ENCODE measurements at places on chromosomes 13 and 19.

- no peak for DNase-seq
Observed at GRCh38 chr19:52896431-52897137, 851 bp downstream of the ZNF320 start.

DNA sequence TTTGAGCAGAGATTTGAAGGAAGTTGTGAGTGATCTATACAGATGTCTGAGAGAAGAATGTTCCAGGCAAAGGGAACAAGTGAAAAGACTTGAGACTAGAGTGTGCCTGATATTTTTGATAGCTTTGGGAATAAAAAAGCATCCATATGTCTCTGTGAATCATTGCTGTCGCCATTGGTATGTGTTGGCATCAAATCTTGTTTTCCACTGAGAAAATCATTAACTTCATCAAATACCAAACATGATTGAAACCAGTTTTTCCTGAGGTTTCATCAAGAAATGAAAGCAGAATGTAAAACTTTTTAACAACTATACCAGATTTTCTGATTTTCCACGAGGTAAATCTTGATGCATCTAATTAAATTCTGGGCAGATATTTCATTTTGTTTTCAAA is 862.6 kb downstream of the DIAPH3 start:
- no peak for DNase-seq

DNA sequence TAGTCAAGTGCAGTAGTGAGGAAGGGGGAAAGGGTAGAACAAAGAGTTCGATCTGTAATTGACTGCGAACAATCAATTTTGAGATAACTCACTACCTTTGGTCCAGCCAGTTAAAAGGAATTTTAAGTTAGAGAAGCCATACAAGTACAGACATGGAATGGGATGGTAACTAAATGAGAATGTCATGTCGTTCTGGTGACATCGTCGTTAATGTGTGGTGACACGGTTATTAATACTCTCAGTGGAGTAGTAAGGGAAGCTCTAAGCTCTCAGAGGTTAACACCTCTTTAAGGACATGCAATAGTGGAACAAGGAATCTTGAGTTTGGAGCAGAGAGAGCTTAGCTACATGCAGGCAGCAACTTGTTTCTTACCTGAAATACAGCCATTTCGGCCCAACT is 154.9 kb upstream of the KLF12 start:
- no peak for DNase-seq

DNA sequence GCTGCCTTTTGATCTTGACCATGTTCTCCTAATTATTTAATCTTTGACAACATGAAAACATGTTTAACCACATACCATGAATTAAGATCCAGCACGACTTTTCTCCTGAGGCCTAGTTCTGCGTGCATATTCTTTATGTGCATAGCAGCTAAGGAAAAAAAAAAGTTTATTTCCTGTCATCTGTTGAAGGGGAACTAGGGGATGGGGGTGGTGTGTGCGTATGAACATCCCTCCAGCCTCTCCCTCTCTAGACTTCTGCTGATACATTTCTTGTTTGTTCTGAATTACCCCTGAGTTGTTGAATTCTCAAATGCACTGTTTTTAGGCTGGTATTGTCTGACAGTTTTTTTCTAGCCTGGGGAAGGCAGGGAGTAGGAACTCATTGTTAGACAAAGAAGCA is 543.3 kb downstream of the FGF9 start:
- no peak for DNase-seq

DNA sequence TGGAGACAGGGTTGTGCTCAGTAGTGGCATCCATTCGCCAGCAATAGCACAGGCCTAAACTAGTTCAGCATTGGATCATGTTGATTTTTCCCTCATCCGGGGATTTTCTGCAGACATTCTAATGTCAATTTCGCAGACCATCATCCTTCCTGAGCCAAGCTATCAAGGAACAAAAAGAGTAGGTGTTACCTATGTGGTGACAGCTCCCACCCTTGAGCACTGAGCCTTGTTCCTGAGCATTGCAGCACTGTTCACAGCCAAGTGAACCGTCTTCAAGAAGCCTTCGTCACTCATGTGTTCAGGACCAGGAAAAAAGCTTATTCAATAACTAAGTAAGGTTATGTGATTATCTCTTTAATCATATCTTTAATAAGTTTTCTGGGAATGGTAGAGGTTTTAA is 576.2 kb downstream of the UQCRFS1 start:
- DNase-seq, result no peak

- no peak for DNase-seq
Observed at GRCh38 chr13:49533591-49534269, 38.0 kb downstream of the PHF11 start.

GRCh38 chr19:43460362-43461016 is 4.9 kb downstream of the LYPD3 start:
- DNase-seq, result no peak

DNA sequence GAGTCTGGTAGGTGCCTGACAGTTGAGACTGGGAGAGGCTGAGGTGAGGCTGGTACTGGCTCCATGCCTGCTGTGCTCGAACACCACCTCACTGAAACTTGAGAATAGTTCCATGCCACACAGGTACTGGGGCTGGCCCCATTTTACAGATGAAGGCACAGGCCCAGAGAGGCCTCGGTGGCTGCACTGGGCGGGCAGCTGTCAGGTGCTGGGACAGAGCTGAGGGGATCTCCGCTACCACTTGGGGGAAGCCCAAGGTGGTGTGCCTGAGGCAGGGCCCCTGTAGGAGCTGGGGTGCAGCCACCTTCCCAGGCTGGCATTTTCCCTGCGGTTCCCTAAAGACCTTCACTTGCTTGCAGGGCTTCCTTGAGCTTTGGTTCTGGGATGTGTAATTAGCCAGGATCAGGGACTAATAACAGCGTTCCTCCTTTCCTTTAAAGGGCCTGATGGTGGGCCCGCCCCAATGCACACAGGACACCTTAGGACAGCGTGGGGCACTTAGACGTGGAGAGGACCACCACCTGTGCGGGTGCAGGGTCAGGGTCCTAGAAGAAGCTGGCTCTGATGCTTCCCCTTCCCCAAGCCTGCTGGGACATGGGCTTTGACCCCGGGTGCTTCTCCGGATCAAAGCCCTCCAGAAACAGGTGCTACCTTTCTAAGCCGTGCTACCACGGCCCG is 23.6 kb downstream of the CAPN12 start:
- DNase-seq, result no peak

DNA sequence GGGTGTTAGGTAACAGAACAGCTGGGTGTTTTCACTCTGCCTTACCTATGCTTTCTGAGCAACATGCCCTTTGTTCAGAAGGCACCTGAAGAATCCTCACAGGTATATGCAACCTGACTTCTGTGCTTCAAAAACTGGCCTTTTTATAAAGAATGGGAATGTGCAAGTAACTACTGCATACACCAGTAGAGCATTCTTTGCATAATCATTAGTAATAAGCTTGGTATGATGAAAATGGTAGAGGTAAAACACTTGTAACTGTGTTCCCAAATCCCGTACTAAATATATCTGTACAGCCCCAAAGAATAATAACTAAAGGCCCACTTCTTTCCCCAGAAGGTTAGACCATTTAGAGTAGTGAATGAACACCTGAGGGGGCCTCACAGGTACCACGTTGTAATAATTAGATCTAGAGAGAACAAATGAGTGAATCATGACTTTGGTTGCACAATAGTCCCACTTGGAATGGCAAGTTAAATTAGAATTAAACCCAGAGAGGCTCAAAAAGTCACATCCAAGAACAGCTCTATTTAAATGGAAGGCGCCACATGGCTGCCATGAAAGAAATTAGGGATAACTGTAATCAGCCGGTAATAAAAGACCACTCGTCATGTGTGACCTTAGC is 413.9 kb downstream of the KLF12 start:
- DNase-seq, result no peak

DNA sequence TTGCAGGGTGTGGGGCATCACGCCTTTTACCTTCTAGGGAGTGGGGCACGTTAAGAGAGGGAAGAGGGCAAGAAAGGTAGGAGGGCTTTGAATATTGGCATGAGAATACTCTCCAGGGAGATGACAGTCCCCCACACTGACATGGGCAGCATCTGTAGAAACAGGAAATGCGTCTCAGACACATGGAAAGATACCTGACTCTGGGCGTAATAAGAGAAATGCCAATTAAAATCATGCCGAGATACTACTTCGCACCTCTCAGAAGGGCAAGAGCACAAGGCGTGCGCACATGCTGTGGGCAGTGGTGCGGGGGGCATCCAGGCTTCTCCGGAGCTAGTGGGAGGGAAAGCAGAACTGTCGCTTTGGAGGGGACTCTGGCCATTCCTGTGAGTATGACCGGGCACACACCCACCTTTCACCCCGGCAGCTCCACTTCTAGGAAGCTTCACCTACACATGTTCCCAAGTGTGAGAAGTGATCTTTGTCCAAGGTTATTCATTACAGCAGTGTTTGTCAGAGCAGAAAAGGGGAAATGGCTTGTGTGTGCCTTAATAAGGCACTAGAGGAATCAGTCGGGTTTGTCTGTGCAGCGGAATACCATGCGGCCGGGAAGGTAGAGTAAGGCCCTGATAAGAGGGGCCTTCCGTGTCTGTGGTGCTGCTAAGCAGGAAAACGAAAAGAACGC is 99.5 kb downstream of the SIPA1L3 start:
- no peak for DNase-seq

DNA sequence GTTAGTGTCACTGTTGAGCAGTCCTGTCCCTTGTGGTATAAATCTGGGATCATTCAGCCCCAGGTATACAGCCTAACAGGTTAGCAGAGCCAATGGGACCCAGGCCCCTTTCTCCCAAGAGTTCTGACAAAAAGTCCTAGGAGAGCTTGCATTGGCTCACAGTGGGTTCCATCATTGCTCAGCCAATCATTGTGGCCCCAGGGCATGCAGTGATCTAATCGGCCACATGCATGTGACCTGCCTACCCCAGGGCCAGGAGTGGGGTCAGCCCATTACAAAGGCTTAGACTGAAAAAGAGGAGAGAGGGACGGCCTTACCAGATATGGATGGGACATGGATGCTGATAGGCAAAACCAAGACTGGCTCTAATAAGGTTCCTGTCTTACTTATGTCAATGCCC is 41.1 kb downstream of the SPTBN4 start:
- no peak for DNase-seq

DNA sequence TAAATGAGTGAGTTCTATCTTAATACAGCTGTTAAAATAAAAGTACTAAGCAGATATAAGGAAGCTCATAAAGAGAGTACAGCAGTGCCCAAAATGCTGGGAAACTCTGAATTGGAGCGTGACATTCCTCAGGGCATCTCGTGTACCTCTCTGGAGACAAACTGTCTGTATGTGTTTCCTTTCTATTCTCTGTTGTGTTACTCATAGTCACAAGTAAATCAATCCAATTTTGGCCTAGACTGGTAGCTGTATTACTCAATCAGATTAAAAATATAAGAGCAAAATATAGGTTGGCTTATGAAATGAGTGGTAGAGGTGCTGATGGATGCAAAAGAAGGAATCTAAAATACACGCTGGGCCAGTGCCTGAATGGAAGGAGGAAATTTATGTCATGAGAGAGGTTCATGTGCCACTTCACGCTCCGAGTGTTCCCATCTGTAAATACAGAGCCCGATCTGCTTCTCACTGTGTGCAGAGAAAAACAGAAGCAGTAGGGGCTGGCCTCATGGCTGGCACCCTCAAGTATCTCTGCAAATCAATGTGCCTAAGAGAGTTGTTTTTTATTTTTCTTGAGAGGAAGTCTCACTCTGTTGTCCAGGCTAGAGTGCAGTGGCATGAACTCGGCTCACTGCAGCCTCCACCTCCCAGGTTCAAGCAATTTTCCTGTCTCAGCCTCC is 58.7 kb upstream of the RGCC start:
- DNase-seq, result no peak

GRCh38 chr19:23795462-23795861 is 36.8 kb upstream of the ZNF681 start:
- DNase-seq, result no peak

DNA sequence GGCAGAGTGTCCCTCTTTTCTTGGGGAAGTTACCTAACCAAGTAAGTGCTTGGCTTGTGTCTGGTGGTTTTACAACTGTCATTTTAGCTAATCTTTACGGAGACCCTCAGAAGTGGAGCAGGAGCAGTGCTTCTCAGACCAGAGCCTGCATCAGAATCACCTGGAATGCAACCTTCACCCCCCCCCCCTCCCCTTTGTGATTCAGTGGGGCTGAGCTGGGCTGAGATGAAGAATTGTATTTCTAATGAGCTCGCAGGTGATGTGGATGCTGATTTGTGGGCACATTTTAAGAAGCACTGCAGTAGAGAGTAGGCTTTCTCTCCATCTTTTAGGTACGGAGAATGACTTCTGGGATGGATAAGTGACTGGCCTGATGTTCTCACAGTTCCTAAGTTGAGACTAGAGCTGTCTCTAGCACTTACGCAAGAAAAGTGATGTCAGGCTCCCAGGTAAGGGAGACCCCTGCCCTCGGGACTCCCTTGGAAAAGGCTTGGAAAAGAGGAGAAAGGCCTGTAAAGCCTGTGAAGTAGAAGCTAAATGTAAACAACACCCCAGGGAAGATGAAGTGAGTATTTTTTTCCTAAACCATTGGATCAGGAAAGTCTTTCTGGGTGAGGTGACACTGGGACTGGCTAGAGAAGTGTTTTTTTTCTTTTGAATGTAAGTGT is 23.3 kb upstream of the RNF113B start:
- DNase-seq, result no peak

DNA sequence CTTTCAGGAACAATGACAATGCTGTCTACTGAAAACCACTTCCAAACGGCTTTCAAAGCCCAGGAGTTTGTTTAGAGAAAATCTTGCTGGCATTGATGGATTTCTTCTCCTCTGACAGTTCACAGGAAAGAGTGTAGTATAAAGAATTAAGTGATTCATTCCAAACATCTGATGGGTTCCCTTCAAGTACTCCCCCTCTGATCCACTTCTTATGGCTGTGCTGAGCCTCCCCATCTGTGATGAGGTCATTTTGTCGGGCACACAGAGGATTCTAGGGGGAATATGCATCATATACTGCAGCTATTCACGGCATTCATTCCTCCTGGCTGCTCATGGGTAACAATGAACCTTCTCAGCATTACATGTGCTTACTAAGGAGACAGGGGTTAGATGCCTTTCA is 107.9 kb downstream of the RGCC start:
- DNase-seq, result no peak

- no peak for DNase-seq
Observed at GRCh38 chr13:36919171-36919832, 736 bp downstream of the SMAD9 start.
